ENCODE measurements at places on chromosomes 11 and 22. TPM values are rescaled to one million over a fixed set of nuclear protein-coding genes. Genes with fewer than 3 reads are reported as not detected.

PTPRCAP gene
- total RNA-seq, result 11.2 TPM

OR5M11 gene
- total RNA-seq, result not detected

MAPK8IP2 gene
- 1.5 TPM for total RNA-seq

CHRM4 gene
- 0.67 TPM for total RNA-seq

TPH1 gene
- 13.9 TPM for total RNA-seq

MUC5AC gene
- total RNA-seq, result 0.09 TPM

TSKU gene
- 42.6 TPM for total RNA-seq
